NCI-H1105 treated with DMSO at 0.1 percent for 48 hours (cell line): ENCODE measurements at places on chromosomes 12 and 14.

- no peak for DNase-seq
These were observed 974.7 kb downstream of the GALC start for GRCh38 chr14:87018294-87018693.

DNA sequence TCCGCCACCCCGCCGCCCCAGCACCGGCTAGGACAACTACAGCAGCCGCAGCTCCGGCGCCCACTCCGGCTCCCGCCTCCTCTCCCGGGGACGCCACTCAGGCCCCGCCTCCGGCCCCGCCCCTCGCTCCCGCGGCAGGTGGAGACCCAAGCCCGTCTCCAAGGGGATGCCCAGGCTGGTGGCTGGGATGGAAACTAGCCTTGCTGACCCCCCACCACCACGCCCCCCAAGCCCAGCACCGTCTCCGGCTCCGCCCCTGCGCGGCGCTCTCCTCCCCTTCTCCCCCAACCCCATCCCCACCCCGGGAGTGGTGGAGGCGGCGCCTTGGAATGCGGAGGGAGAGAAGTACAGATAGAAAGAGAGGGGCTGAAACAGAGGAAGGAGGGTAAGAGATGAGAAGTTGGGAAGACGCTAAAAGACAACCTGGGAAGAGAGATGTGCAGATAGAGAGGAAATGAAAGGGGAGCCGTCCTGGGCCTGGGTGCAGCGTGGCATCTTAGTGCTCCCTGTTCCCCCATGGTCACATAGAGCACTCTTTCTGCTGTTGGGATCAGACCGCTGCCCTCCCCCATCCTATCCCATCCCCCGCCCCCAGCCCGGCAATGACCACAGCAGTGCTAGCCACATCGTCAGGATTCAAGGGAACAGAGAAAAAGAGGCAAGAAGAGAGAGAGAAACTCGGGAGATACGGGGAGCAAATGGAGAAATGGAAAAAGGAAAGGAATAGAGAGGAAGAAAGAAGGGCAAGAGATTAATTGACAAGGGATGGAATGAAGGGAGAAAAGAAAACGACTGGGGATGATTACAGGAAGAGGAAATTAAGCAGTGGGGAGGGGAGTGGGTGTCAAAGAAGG lies at the start of gene ITGA7:
Gene ITGA7 (minus strand): TSS at position 64 of the 854 bp plus-strand sequence. CDS start 222 bp downstream, outside the sequence.
- peak; percentile 54 for DNase-seq

GRCh38 chr12:113642672-113643071 lies 171.0 kb upstream of the LHX5 start:
- DNase-seq = no peak

GRCh38 chr14:73753887-73754795 lies 40.0 kb upstream of the PNMA1 start:
- DNase-seq = no peak

DNA sequence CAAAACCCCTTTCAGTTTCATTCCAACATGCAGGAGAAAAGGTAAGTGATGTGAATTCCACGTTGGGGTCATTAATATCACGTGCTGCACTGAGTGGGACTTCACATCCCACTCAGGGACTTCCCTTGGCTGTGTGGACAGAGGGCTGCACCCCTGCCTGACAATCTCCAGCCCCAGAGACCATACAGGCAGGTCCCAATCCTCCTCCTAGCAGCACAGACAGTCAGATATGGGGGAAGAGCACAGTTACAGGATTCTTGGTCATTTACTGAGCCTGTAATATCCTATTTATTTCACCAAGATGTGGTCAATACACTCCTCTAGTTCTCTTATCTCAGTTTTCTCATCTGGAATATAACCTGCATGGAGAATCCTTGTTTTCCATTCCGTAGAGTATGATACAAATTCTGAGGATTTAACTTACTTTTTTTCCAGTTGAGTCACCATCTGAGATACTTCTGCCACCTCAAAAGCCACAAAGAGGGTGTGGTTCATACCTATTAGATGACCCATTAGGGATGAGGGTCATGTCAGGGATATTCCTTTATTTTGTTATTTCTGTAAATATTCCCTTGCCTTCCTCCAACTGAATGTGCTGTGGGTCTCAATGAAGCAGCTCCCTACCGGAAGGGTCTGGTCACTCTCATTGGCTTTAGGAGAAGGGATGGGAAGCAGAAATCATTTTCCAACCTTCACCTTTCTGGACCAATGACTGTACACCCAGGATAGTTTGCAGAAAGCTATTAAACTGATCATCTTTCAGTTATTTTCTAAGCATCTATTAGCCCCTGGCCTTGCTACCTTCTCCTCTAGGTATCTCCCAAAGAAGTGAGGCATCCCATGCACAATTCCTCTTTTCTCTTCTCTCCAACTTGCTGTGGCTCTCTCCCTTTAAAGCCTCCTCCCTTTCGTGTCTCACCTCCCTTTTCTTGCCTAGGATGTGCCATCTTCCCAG lies 43.0 kb upstream of the NTF3 start:
- no peak for DNase-seq

DNA sequence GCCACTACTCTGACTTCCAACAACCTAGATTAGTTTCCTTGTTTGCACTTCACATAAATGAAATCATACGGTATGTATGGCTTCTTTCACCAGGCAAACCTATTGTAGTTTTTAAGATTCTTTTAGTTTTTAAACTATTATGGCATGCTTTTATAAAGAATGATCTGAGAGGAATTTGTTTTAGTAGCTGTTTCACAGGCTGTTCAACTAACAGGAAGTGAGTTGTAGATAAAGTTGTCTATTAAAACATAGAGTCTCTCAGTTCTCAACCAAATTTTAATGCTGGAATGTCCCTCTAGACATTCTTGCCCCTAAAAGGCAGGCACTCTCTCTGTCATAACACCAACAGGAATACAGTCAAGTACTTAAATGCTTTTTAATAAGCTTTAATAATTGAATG lies 102.7 kb upstream of the DACT1 start:
- no peak for DNase-seq

DNA sequence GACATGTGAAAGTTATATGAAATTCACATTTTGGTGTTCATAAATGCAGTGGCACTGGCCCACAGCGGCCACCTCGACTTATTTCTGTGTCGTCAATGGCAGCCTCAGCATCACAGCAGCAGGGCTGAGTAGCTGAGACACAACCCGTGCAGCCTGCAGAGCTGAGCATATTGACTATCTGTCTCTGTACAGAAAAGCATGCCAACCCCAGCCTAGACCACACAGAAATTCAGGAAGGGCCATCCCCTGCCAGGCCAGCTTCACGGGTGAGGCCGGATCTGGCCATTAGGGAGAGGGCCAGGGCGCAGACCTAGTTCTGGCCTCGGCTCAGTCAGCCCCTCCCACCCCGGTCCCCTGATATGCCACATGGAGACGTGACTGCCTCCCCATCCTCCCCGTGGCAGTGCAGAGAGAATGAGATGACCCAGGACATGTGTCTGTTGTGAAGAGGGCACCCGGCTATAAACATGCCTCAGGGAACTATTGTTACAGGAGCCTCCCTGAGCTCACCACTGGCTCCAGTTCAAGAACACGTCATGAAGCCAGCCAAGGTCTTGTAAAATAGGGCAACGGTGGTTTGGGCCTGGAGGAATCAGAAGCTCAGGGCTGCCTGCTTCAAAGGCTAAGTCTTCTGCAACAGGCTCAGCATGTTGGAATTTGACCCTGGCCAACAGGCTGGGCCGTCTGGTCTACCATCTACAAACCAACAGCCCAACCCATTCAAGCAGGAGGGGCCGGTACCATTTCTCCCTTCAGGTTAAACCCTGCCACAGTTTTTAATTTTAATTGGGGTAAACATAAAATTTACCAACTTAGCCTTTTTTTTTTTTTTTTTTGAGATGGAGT lies 25.5 kb downstream of the SCARB1 start:
- DNase-seq = no peak

GRCh38 chr12:4956054-4956453 lies 46.3 kb downstream of the KCNA1 start:
- DNase-seq = no peak
